ENCODE measurements at places on chromosomes 7 and 10.

- DNase-seq = no peak
Observed at GRCh38 chr7:103240806-103241205, 56.4 kb upstream of the PMPCB start.

- DNase-seq = no peak
Observed at GRCh38 chr7:98281757-98282606, 496 bp downstream of the BRI3 start.

- DNase-seq = no peak
Observed at GRCh38 chr7:17671956-17672355, 268.3 kb downstream of the SNX13 start.

GRCh38 chr7:115822380-115822779 is 208.2 kb downstream of the TFEC start:
- DNase-seq = no peak

- DNase-seq = no peak
Observed at GRCh38 chr10:133143200-133143533, 16.9 kb upstream of the KNDC1 start.

DNA sequence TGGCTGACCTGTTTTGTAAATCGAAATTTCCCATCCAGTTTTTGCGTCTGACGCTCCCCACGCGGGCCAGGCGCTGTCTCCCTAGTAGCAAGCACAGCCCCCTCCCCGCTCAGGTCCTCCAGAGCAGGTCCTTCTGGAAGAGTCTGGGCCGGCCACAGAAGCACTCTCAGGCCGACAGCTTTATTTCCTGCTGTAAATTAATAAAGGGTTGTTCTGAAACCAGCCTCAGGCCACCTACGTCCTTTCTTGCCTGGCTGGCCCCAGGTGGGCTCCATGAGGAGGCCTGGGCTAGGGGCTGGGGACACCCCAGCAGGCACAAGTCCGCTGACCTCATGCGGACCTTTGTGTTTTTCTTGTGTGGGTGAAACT is 35.2 kb downstream of the CAMK2B start:
- no peak for DNase-seq
